Cardiac atrium fibroblast (primary cell): ENCODE measurements at places on chromosomes 1 and 21. TPM values are rescaled to one million over a fixed set of nuclear protein-coding genes. Genes with fewer than 3 reads are reported as not detected.

SPRR2B gene
- not detected in 2 replicates for total RNA-seq

TTF2 gene
- total RNA-seq = 9.9 and 14.8 TPM in 2 replicates

PLCH2 gene
- total RNA-seq = under 0.01 TPM in 1 of 2 replicates, not detected in the other

TDRD10 gene
- 0.54 TPM in 1 of 2 replicates, not detected in the other for total RNA-seq

FMN2 gene
- total RNA-seq = 0.32 TPM in 1 of 2 replicates, not detected in the other

NIBAN1 gene
- 13.5 and 13.8 TPM in 2 replicates for total RNA-seq

OR2T33 gene
- not detected in 2 replicates for total RNA-seq

CAMSAP2 gene
- 16.0 and 17.1 TPM in 2 replicates for total RNA-seq

FCRL4 gene
- not detected in 2 replicates for total RNA-seq

LRRC7 gene
- total RNA-seq = not detected in 2 replicates

CADM3 gene
- 22.6 and 52.0 TPM in 2 replicates for total RNA-seq

CCDC181 gene
- not detected in 2 replicates for total RNA-seq

ANKRD34A gene
- 0.16 and 0.18 TPM in 2 replicates for total RNA-seq

SIPA1L2 gene
- 6.3 and 7.1 TPM in 2 replicates for total RNA-seq

REG4 gene
- total RNA-seq = not detected in 2 replicates

SLC16A4 gene
- total RNA-seq = 10.4 and 17.7 TPM in 2 replicates

GPR37L1 gene
- total RNA-seq = under 0.01 TPM in 1 of 2 replicates, not detected in the other

NLRP3 gene
- total RNA-seq = not detected in 2 replicates

KDF1 gene
- total RNA-seq = not detected in 2 replicates

NR5A2 gene
- 0.32 TPM in 1 of 2 replicates, not detected in the other for total RNA-seq

CD84 gene
- total RNA-seq = not detected in 2 replicates

LCE3D gene
- not detected in 2 replicates for total RNA-seq

PLEKHA6 gene
- 3.7 and 37.0 TPM in 2 replicates for total RNA-seq

NPHP4 gene
- total RNA-seq = 5.2 and 7.8 TPM in 2 replicates

AADACL4 gene
- not detected in 2 replicates for total RNA-seq

USH2A gene
- total RNA-seq = not detected in 2 replicates

CD247 gene
- total RNA-seq = not detected in 2 replicates

OR2T29 gene
- total RNA-seq = not detected in 2 replicates

CCDC28B gene
- total RNA-seq = 9.4 and 15.7 TPM in 2 replicates

PTPRF gene
- 48.9 and 58.5 TPM in 2 replicates for total RNA-seq

CD1E gene
- total RNA-seq = not detected in 2 replicates

GBP5 gene
- total RNA-seq = 0.16 and 0.36 TPM in 2 replicates

KIAA1614 gene
- 4.9 and 7.9 TPM in 2 replicates for total RNA-seq

TRIM46 gene
- total RNA-seq = 0.97 and 1.1 TPM in 2 replicates

C1orf74 gene
- 1.1 and 2.3 TPM in 2 replicates for total RNA-seq
